ENCODE measurements at places on chromosomes 4 and X.
A peak's percentile ranks its signal among the peaks of the same experiment; 100 is the strongest.

DNA sequence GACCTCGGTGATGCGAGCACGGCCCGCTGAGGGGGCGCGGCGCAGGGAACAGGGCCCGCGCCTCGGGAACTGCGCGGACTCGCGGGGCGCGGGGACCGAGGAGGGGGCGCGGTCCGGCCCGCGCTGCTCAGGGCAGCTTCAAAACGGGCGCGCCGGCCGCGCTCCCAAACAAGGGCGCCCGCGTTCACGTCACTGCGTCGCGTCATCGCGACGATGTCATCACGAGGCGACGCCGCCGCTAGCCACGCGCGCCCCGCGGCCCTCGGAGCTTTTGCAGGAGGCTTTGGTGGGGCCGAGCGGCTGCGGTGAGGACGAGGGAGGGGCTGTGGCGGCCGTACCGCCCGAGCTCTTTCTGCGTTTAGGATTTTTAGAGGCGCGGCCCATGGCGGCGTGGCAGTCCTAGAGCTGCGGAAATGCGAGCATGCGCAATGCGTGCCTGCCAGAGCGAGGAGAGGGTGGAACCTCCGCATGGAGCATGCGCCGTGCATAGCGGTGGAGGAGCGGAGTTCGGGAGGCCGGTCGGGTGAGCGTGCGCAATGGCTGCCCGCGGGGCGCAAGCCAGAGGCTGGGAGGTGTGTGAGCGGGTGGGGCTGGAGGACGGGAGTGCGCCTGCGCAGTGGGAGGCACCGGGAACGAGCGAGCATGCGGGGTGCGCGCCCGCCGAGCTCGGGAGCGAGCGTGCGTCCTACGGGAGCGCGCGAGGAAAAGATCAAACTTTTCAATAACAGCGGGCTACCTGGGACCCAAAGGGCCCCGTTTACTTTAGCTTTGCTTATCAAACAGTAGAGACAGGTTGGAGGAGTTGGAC, at the start of gene PPP2R3B:
TSS of gene PPP2R3B (minus strand) at position 140 of the 808 bp plus-strand sequence. CDS start 216 bp downstream, outside the sequence.
- H3K27me3 ChIP-seq, result no peaks in the 10 kb centered on the region
- peak within 1 kb of the TSS; percentile 97 for H3K4me3 ChIP-seq
- peaks cover 10% of the 10 kb centered on the region for H3K4me1 ChIP-seq

DNA sequence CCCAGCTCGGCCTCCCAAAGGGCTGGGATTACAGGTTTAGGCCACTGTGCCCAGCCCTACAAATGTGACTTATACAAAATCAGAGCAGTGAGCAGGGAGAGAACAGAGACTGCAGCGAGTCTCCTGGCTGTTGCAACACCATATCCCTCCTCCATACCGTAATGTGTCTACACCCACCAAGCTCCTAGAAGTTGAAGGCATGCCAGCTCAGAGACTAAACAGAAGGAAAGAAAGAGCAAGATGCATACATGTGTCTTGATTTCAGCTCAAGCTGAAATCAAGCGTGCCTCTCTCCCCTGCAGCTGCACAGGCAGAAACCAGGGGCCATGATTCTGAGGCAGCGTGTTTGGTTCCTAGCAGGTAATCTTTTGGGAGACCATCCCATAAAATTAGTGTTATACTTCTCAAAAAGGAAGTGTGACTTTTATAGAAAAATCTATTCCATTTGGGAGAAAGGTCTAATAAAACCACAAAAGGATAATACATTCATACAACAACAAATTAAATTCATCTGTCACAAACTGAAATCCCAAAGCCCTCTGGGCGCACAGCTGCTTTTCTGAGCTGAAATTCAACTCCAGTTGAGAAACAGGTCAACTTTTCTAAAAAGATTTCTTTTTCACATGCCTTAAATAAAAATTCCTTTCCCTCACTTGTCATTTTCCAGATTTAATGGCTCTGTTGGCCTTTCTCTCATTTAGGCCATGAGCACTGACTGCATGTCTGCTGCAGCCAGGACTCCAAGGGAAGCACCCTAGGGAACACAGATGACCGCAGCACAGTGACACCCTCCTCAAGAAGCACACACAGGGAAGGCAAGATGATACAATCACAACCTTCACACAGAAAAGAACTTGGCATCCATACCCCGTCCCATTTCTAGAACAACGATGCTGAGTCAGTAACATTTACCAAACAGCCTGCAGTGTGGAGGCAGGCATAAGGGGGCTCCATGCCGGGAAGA, 34.4 kb downstream of the AFAP1 start:
- H3K4me3 ChIP-seq, result no peak overlapping the region
- DNase-seq, result no peak
- H3K27ac ChIP-seq, result no peak overlapping the region

DNA sequence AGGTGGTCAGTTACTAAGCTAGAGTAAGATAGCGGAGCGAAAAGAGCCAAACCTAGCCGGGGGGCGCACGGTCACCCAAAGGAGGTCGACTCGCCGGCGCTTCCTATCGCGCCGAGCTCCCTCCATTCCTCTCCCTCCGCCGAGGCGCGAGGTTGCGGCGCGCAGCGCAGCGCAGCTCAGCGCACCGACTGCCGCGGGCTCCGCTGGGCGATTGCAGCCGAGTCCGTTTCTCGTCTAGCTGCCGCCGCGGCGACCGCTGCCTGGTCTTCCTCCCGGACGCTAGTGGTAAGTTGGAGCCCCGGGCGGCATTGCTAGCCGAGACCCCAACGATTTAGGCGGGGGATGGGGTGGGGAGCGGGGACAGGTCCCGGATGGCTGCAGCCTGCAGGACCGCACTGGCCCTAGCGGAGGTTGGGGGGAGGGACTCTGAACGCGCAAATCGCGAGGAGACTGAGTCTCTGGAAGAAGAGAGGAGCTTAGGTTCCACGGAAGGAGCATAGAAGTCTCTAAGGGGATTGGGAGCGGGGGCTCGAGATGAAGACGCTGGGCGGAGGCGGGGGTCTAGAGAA, 573 bp downstream of the HTR2C start:
- H3K36me3 ChIP-seq, result peaks cover 4% of the 10 kb centered on the region
- H3K4me3 ChIP-seq, result no peak overlapping the region
- peaks cover 3% of the 10 kb centered on the region for H3K4me1 ChIP-seq
- no peak for DNase-seq
- peaks cover 22% of the 10 kb centered on the region for H3K27me3 ChIP-seq

GRCh38 chr4:12979797-12980196, 504.3 kb downstream of the RAB28 start:
- no peak overlapping the region for H3K4me3 ChIP-seq
- no peak for DNase-seq
- H3K36me3 ChIP-seq, result peaks cover 5% of the 10 kb centered on the region
- no peaks in the 10 kb centered on the region for H3K27me3 ChIP-seq
- H3K27ac ChIP-seq, result no peak overlapping the region

GRCh38 chr4:22413471-22413870, 102.4 kb downstream of the ADGRA3 start:
- H3K36me3 ChIP-seq, result no peaks in the 10 kb centered on the region
- no peaks in the 10 kb centered on the region for H3K27me3 ChIP-seq
- no peaks in the 10 kb centered on the region for H3K4me1 ChIP-seq
- no peak overlapping the region for H3K4me3 ChIP-seq
- DNase-seq, result no peak

GRCh38 chr4:145882604-145883003, 56.0 kb downstream of the ZNF827 start:
- no peak overlapping the region for H3K27ac ChIP-seq
- H3K4me1 ChIP-seq, result peaks cover 20% of the 10 kb centered on the region
- H3K36me3 ChIP-seq, result peaks cover 5% of the 10 kb centered on the region
- H3K4me3 ChIP-seq, result no peak overlapping the region
- DNase-seq, result no peak
- no peaks in the 10 kb centered on the region for H3K27me3 ChIP-seq

DNA sequence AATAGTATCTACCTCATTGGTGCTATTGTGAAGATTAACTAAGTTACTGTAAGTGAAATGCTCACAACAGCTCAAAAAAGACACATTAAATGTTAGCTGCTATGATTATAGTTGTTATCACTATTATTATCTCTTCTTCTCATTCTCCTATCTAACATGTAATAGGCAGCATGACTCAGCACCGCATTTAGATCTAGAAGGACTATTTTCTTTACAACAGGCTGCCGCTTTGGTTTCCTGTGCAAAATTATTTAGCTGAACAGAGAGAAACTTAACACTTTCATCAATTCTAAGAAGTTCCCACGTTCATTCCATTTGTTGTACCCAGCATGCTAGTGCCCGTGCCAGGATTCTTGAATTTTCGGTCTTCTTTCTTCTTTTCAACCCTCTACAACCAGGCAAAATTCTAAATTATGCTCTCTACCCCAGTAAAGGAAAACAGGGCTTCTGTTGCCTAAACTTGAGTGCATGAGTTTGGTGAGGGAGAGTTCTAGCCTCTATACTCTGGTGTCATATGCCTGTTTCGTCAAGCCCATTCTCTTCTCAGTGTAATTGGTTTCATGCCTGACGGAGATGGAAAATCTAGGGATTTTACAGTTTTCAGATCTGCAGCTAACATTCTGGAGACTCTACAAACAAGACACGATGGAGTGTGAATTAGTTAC, 378.9 kb downstream of the PPP1R2C start:
- H3K27me3 ChIP-seq, result no peaks in the 10 kb centered on the region
- H3K27ac ChIP-seq, result peak overlapping the region; percentile 79
- no peak for DNase-seq
- peak overlapping the region; percentile 80 for H3K4me3 ChIP-seq
- H3K4me1 ChIP-seq, result peaks cover 37% of the 10 kb centered on the region

DNA sequence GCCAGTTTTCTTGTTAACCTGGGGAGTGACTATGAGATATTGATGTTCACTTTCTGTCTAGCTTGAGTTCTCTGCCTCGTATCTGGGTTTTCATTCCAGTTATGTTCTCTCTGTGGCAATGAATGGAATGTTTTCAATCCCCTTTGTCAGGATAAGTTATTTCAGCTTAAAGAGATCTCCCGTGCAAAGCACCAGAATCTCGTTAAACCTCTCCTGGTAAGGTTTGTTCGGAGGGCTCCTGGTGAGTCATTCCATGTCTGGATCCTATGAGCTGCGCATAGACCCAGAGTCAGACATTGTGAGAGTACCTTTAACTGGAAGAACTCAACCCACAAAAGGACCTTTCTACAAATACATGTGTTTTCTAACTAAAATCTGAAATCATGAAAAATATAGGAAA, 51.0 kb downstream of the KDR start:
- no peak for DNase-seq
- H3K27me3 ChIP-seq, result peaks cover 4% of the 10 kb centered on the region
- no peak overlapping the region for H3K27ac ChIP-seq
- H3K4me3 ChIP-seq, result no peak overlapping the region
- H3K36me3 ChIP-seq, result no peaks in the 10 kb centered on the region

DNA sequence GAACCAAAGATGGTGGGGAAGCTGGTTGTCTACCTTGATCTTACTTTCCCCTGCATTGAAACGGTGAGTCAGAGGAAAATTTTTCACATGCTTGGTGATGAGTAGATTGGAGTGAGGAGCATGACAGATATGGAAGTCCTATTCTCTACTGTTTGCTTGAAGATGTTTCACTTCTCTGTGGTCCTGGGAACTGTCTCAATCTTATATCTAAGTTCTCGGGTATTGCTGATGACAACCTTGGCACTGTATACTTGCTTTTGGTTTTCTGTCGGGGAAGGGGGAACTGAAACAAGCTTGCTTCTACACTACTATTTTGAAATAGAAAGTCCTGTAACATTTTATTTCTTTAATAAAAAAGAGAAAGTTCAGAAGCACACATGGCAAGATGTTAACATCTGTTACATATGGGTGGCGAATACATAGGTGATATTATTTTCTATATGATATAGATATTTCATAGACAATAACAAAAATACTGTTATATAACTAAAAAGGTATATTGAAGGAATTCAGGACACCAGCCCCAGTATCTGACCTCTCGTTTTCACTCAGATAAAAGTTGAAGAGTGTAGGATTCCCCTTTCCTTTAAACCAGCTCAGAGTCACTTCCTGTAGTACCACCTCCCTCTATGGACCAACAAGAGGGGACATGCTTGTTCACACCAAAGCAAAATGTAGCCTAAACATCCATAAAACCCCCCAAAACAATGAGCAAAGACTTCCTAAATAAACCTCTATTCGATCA, 88.8 kb downstream of the FMR1NB start:
- no peaks in the 10 kb centered on the region for H3K4me1 ChIP-seq
- H3K27ac ChIP-seq, result no peak overlapping the region
- peaks cover 27% of the 10 kb centered on the region for H3K27me3 ChIP-seq
- DNase-seq, result no peak

DNA sequence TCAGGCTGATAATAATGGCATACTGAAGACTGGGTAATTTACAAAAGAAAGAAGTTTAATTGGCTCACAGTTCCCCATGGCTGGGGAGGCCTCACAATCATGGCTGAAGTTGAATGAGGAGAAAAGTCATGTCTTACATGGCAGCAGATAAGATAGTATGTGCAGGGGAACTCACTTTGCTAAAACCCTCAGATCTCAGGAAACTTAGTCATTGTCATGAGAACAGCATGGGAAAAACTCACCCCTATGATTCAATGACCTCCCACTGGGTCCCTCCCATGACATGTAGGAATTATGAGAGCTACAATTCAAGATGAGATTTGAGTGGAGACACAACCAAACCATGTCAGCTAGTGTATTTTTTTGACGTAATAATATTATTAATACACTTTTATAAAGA, 149.8 kb upstream of the BOD1L1 start:
- H3K27me3 ChIP-seq, result no peaks in the 10 kb centered on the region
- no peak overlapping the region for H3K27ac ChIP-seq
- no peak overlapping the region for H3K4me3 ChIP-seq
- no peak for DNase-seq
- peaks cover 7% of the 10 kb centered on the region for H3K36me3 ChIP-seq

DNA sequence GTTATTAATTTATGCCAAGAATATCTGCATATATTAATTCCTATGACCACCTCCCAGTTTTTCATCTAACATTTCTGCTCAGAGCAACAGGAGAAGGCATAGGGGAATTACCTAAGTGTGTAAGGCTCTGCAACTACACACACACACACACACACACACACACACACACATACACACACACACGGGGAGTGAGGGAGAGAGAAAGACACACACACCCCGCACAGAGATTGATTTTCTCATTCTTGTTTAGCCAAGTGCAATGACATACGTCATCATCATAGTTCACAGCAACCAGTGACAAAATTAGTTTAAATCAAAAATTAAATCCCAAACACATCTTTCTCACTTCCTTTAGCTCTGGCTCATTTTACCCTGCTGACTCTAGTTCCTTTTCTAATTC, 203.1 kb downstream of the RBMX2 start:
- H3K4me3 ChIP-seq, result no peak overlapping the region
- no peak for DNase-seq
- H3K36me3 ChIP-seq, result no peaks in the 10 kb centered on the region
- peaks cover 9% of the 10 kb centered on the region for H3K27me3 ChIP-seq
- no peak overlapping the region for H3K27ac ChIP-seq

- no peaks in the 10 kb centered on the region for H3K36me3 ChIP-seq
- H3K4me3 ChIP-seq, result no peak overlapping the region
- H3K27me3 ChIP-seq, result peaks cover 12% of the 10 kb centered on the region
These were observed 36.1 kb upstream of the GEMIN8 start for GRCh38 chrX:14065800-14066199.

DNA sequence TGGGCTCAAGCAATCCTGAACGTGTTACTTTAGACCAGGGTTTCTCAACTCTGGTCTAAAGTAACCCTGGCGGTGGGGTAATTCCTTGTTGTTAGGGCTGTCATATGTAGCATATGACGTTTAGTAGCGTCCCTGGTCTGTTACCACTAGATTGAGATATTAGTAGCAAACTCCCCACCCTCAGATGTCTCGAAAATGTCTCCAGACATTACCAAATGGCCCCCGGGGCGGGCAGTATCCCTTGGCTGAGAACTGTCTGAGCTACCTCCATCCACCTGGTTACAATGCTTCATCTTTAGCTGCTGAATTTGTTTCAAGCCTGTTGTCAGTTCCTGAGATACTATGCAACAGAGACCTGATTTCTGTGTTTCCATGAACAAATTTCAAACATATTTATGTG, 56.7 kb downstream of the CLDN34 start:
- no peak overlapping the region for H3K27ac ChIP-seq
- no peaks in the 10 kb centered on the region for H3K27me3 ChIP-seq
- H3K4me3 ChIP-seq, result no peak overlapping the region
- H3K36me3 ChIP-seq, result no peaks in the 10 kb centered on the region

GRCh38 chr4:66489370-66489769, 819.1 kb upstream of the EPHA5 start:
- no peaks in the 10 kb centered on the region for H3K4me1 ChIP-seq
- no peak overlapping the region for H3K4me3 ChIP-seq
- no peaks in the 10 kb centered on the region for H3K36me3 ChIP-seq
- no peaks in the 10 kb centered on the region for H3K27me3 ChIP-seq
